ENCODE measurements at places on chromosomes 2 and 18.

DNA sequence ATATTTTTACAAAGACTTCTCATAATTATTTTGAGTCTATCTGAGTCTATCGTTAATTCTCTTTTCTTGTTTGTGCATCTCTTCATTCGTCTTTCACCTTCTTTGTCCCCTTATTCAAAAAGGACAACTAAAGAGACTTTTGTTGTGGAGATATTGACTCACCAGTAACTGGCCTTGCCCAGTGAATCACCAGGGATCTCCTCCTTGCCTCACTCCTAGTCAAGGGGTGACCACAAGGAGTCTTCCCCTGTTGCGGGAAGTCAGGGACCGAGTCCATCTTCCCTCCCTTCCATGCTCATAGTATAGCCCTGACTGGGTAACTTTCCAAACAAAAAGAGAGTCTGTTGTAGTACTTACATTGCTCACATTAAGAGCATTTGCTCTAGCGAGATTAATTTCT is 158.9 kb downstream of the NEB start:
- no peak for DNase-seq

DNA sequence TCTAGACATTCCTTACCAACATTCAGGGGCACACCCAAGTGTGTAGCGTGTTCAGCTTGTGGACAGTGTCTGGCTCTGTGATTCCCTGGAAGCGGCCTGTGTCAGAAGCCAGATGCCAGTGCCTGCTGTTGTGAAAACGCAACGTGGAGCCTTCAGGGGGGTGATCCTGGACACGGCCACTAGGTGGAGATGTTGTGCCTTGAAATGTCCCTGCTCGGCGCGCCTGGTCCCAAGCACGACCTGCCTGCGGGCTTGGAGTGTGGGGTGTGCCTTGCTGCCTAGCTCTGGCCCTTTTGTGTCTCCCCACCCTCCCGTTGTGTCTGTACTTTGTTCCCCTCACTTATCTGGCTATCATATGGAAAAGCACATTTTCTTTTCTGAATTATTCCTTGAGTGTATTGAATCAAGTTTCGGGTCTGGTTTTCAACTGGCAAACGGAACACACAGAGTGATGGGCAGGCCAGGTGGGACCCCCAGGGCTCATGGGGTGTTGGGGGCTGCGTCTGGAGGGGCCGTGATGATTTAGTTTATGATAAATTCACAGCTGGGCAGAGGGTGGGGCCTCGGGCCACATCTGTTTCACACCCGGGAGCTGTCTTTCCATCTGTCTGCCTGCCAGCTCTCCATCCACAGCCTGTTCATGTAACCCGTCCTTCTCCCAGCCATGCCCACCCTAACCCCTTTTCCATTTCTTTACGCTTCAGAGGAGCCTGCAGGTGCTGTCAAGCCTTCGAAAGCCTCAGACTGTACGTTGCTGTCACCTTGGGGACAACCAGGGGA is 95.5 kb downstream of the DYSF start:
- DNase-seq: peak; percentile 37

DNA sequence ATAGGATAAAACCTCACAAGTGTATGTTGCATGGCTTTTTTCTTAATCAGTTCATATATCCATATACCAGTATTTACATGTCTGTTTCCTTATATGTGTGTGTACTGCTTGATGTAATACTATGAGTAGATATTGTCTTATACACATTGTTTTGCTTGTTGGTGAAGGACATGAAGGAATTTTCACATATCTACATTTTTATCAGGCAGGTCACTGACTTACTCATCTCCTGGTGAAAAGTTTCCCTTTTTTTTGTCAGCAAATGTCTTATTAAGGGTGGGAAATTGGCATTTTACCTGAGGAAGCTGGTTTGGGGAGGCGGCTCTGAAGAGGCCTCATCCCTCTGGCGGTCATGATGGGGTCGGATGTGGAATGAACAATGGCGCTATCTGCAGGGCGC is 61.4 kb upstream of the LYPD1 start:
- no peak for DNase-seq

- no peak for DNase-seq
Measured at GRCh38 chr18:10343778-10344177, 110.7 kb upstream of the APCDD1 start.

GRCh38 chr2:75403991-75404428 is 156.7 kb downstream of the EVA1A start:
- DNase-seq: no peak

GRCh38 chr2:147273628-147274027 is 571.2 kb upstream of the ACVR2A start:
- no peak for DNase-seq

DNA sequence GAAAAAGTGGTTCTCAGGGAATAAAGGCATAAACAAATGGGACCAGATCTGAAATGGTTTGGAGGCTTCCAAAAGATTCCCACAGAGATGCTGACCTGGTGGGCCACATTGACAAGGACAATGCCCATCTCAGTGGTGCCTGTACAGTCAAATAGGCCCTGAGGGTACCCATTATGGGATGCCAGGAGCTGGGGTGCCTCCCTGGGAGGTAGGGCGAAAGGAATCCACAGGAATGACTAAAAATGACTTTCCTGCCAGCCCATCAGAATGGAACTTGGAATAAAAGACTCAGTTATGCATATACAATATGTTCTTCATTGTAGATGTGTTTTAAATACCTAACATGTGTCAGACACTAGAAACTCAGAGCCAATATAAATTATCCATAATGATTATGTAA is 248.5 kb downstream of the RNF144A start:
- DNase-seq: no peak

DNA sequence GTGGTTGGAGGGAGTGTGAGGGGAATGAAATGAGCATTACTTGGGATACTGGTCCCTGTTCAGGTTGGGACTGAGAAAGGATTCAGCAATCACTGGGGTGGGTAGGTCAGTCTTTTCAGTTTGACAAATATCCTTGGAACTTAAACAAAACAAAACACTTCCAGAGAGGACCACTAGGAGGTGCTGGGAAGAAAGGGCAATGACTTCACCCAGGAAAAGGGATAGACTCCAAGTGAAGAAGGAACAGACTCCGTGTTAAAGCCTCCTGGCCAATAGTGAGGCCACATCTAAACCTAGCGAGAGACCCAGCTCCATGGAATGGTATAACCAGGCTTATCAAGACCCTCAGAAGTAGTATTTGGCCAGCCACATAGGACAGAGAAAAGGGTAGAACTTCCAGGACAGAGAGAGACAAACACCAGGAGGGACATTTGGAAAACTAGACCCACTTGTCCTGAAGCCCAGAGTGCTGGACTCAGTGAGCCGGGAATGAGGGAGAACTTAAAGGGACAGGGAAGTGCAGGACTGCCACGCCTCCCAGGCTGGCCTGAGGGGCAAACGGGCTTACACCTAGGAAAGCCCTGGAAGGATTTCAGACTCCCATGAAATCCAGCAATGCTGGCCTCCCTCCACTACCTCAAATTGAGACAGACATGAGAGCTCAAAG is 19.6 kb upstream of the KCNG3 start:
- DNase-seq: no peak

- no peak for DNase-seq
Measured at GRCh38 chr18:63823516-63824219, 48.5 kb downstream of the SERPINB7 start.

DNA sequence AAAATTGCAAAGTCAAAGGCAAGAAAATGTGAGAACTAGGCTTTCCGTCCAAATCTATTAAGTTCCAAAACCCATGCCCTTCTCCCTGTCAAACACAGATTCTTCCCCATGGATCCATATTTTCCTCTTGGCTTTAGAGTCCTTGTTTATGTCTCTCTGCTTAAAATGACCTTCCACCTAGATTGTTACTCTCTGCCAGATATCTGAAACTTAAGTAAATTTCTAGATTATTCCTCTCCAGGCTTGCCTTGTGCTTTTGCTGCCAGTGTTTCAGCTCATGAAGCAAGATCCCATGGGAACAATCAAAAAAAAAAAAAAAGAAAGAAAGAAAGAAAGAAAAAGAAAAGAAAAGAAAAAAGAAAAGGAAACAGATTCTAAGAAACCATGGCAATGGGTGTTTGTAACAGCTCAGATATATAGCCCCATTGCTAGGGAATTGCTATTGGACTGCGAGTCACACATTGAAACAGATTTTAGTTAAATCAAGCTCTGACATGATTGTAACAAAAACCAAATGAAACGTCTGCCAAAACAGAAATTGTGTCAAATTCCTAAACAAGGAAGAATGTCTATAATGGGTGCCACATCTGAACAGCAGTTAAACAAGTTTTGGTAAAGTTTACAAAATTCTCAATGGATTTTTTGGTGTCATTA is 660.7 kb upstream of the CNTNAP5 start:
- no peak for DNase-seq

GRCh38 chr2:74917702-74918619 is 40.5 kb upstream of the POLE4 start:
- DNase-seq: no peak

DNA sequence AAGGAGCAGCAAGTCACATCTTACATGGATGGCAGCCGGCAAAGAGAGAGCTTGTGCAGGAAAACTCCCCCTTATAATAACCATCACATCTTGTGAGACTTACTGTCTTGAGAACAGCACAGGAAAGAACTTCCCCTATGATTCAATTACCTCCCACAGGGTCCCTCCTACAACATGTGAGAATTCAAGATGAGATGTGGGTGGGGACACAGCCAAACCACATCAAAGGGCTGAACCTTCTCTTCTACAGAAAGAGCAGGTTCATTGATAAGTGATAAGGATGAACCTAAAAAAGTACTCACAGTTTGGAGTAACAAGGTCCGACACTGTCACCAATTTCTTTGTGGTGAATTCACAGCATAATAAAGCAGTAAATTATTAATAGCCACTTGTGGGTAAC is 422.2 kb upstream of the FSIP2 start:
- no peak for DNase-seq

- DNase-seq: no peak
Measured at GRCh38 chr2:118388771-118389170, 300.5 kb downstream of the INSIG2 start.

DNA sequence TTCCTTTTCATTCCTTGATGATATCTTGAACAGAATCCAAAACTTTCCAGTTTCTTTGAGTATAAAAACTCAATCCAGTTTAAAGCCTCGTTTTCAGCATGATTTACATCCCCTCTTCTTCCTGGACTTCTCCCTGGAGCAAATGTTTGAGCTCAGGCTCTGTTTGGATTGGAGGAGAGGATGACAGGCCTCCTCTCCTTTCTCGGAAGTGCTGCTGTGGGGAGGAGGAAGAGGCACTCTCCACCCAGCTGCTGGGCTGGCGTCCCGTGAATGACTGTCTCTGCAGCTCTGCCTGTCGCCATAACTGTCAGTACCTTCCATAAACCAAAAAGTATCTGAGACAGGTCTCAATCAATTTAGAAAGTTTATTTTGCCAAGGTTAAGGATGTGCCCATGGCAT is 238.2 kb upstream of the AGAP1 start:
- DNase-seq: no peak

DNA sequence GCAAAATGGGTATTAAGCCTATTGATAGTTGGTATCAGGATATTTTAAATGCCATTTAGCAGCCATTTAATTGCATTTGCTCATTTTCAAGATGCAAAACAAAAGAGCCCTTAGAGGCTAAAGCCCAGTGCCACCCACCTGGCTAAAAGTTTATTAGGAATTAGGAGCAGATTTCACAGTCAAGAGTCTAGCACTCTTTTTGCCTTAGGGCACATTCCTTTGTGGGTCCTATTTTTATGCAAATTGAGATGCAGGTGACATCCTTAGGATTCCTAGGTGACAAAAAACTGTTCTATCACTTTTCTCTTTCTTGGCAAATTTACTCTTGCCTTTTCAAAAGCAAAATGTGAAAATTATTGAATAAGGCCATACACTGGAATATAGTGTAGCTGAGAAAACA is 42.0 kb downstream of the CTNNA2 start:
- DNase-seq: no peak

GRCh38 chr2:208315081-208315788 is 49.2 kb downstream of the PIKFYVE start:
- no peak for DNase-seq

GRCh38 chr18:58449464-58449863 is 179.4 kb downstream of the ALPK2 start:
- no peak for DNase-seq
